Left ventricle myocardium inferior (tissue), 1 donor: ENCODE measurements at places on chromosomes 4 and X.

DNA sequence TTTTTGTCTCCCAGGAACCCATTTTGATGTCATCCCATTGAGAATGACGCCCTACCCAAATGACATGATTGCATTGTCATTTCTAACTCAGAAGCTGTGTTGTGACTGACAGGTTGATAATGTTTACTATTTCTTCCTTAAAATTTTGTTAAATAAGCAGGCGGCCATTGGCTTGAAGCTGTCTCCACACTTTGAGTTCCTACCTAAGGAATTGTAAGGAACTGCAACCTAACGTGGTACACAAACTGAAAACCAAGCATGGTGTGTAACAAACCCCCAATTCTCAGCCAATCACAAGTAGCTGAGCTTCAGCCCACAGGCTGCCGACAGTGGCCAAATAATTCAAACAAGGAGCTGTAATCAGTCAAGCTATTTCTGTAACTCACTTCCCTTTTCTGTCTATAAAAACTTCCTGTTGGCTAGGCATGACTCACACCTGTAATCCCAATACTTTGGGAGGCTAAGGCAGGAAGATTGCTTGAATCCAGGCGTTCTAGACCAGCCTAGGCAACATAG lies 2.9 kb upstream of the MND1 start:
- no peak for DNase-seq

GRCh38 chrX:130086447-130087206 lies 23.7 kb downstream of the ELF4 start:
- no peak for DNase-seq

- no peak for DNase-seq
Measured at GRCh38 chrX:129958814-129959492, 23.5 kb upstream of the BCORL1 start.

GRCh38 chr4:67428819-67429218 lies 116.5 kb downstream of the CENPC start:
- DNase-seq = no peak

DNA sequence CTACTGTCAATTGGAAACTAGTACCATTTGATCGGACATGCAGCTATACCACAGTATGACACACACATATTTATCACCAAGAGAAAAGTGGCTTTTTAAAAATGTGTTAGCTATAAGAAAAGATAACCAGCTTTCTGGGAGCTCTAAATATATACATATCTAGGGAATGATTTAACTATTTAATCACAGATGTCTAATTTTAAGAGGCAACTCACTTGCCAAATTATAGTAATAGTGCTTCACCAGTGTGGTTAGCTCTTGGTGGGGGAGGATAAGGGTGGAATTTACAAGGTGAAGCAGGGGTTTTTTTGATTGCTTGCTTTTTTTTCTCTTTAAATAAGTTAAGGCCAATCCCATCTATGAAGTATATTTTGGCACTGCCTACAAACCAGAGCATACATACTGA lies 547.7 kb upstream of the DIPK2B start:
- DNase-seq = no peak

DNA sequence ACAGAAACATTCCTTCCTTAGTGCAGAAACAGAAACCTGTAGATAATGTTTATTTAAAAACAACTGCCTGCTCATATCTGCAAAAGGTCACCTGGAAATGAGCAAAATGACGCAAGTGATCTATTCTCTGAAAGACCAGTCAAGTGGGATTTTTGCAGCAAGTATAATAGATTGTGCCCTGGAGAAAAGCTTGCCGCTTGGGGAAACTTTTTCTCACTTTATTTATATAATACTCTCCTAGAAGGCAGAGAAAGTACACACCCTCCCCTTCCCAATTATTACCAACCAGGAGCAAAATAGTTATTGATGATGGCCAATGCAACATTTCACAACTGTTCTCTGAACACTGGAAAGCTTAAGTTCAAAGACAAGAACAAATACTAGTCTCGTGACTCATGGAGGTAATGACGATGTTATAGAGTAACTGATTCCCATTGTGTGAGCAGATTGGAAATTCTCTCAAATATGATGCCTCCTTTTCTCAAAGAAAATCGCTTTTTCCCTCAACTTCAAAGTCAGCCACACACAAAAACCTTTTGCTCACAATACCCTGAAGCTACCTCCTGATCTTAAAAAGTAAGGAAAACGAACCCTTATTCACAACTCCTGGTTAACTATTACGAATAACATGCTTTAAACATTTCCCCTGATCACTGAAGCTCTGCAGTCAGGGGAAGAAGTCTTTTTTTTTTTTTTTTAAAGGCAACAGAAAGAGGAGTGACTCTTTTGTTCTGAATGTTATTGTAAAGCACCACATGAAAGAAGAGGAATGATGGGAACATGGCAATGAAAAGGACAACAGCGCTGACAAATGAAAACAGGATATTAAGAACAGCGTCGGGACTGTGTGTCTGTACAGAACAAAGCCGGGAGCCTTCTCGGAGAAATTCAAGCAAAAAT lies 41.0 kb downstream of the MID1 start:
- DNase-seq = no peak

- no peak for DNase-seq
Measured at GRCh38 chr4:140955641-140956040, 177.6 kb downstream of the RNF150 start.
